ENCODE measurements at places on chromosomes 4 and X.

DNA sequence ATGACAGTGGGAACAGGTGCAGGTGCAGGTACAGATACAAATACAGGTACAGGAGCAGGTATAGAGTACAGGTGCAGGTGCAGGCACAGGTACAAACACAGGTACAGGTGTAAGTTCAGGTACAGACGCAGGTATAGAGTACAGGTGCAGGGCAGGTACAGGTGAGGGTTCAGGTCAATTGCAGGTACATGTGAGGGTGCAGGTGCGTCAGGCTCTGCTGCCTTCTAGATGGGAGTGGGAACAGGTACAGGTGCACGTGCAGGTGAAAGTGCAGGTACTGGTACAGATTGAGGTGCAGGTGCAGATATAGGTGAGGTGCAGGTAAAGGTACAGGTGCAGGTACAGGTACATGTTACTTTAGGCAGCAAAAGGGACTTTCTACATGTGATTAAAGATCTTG lies 85.7 kb downstream of the CRLF2 start:
- no peak for DNase-seq

DNA sequence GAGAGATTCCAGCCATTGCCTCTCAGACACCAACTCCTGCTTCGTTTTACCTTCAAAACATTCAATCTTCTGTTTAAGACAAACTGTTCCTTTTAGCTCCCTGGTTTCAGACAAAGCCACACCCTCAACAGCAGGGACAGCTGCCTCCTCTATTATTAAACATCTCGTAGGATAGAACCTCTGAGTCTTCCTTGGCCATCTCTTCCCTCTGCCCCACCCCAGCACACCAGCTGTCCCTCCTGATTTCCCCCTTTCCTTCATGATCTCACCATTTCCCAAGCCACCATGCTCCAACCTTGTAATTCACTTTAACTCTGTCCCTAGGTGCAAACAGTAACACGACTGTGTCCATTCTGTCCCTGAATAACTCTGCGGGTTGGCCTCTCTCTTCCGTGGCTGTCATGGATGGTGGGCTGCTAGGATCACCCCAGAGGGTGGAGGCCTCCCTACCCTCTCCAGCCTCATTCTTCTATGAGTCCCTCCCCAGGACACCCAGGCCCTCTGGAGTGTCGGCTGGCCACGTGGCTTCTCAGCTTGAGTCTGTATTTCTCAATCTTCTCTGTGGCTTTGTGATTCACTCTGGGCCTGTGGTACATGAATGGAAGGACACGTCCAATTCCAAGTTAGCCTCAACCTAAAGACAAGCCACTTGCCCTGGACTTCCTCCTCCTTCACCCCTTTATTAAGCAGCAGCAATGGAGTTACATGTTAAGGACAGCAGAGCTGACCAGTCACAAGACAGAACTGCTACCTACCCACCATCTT lies 349.9 kb downstream of the FBXW7 start:
- DNase-seq = no peak

GRCh38 chr4:95541889-95542607 lies 6.7 kb downstream of the UNC5C start:
- DNase-seq = peak; percentile 49

GRCh38 chr4:124943938-124944337 lies 231.4 kb upstream of the ANKRD50 start:
- DNase-seq = no peak

DNA sequence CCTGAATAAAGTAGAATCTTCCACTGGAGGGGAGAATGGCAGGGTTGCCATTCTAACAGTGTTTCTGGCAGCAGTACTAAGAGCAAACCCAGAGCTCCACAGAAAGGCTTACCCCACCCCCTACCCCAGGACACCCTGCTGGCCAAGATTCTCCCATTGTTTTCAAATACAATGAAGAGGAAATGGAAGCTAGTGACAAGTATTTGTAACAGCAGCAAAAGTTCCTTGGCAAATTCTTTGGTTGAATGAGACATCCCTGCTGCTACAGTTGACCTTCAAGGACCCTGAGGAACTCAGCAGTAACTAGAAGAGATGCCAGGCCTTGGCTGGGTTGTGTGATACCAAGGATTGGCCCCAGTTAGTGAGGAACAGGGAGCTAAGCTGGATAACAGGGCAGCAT lies 124.2 kb upstream of the DGKK start:
- DNase-seq = no peak

DNA sequence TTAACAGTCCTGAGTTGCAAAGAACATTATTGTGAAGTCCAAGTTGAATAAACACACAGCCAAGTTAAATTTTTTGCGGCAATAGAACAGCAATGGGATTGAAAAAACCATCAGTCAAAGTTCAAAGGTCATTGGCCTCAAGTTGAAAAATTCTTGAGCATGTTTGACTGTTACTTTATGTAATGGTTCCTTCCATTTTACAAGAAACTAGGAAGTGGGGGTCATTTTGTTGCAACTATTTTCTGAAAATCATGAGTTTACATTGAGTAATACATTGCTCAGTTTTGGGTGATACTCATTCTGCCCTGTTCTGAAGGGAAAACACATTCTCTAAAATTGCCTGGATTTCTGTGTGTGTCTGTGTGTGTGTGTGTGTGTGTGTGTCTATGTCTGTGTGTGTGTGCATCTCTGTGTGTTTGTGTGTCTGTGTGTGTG lies 5.2 kb upstream of the IRF2 start:
- peak; percentile 17 for DNase-seq

GRCh38 chr4:40395908-40396793 lies 61.0 kb downstream of the CHRNA9 start:
- DNase-seq = no peak

- DNase-seq = no peak
Measured at GRCh38 chr4:138804711-138805110, 210.9 kb upstream of the NOCT start.

- no peak for DNase-seq
Measured at GRCh38 chr4:22312113-22312512, 203.8 kb downstream of the ADGRA3 start.

DNA sequence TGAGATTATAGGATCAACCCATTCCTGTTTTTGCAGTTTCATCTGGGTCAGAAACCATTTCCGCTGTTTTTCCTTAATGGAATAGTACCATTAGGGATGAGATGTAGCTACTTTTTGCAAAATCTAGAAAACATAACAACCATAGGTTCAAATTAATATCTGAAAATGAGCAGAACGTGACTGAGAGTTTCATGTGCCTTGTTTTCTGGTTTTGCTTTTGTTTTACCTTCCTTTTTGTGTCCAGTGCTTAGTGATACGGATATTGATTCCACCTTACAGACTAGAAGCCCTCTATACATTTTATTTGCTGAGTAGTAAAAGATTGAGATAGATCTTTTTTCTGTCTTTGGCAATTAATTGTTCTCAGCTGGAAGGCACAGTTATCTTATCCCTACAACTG lies 46.5 kb downstream of the SNX25 start:
- no peak for DNase-seq

DNA sequence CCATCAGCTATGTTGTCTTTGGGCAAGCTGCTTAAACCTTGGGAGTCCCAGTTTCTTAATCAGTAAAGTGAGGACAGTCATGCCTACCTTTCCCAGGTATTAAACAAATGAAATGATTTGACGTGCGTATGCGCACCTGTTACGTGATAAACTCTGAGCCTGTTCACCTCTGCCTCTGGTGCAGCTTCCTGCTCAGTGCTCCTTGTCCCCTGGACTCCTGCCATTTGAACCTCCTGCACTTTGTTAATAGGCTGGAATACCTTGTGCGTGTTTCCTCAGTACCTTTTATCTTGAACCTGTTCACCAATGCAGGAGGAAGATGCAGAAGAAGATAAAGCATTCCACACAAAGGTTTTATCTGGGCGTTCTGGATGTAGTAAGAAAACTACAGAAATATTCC lies 211.9 kb downstream of the CEP135 start:
- DNase-seq = no peak

DNA sequence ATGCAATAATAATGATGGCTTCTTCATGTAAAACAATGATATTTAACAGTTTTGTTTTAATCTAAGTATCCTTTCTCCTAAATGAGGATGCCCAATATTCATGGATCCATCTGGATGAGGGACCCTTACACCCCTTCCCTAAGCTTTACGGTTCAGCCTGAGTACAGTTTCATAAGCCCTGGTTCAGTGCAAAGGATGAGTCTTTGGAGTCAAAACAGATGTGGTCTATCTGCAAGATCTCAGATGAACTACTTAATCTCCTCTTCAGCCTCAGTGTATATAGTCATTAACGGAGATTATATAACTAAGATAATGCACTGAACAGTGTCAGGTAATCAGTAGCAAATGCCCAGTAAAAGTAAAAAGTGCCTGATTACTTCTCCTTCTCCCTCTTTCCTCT lies 22.1 kb downstream of the ANXA5 start:
- no peak for DNase-seq

DNA sequence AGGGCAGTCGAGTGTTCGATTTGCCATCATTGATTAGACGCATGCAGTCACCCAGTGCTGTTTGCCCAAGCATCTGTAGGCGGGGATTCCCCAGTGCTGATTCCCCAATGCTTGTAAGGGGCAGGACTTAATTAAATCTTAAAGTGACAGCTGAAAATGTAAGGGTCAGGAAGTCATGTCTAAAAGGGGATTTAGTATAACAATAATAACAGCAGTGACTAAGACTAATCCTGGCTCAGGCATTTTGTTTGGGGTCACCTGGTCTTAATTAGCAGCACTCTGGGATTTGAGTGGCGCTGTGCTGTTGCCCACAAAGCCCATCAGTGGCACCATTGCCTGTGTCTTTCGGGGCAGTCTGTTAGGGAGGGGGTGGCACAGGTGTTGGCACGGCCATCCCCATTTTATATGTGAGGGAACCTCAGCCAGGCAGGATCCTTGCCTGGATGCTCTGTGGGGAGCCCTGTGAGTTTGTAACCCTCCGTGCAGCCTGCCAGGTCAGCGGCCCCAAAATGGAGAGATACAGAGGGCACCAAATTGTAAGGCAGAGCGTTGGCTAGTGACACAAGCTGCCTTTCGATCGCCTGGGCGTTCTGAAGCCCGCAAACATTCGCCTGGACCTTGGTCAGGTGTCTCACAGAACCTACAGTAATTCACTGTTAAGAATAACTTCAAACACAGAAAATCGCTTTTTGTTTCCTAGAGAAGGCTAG lies 146.7 kb downstream of the TBL1X start:
- DNase-seq = no peak

GRCh38 chr4:150411520-150411919 lies 170.4 kb upstream of the MAB21L2 start:
- no peak for DNase-seq

- no peak for DNase-seq
Measured at GRCh38 chrX:17882680-17883079, 21.6 kb upstream of the RAI2 start.

DNA sequence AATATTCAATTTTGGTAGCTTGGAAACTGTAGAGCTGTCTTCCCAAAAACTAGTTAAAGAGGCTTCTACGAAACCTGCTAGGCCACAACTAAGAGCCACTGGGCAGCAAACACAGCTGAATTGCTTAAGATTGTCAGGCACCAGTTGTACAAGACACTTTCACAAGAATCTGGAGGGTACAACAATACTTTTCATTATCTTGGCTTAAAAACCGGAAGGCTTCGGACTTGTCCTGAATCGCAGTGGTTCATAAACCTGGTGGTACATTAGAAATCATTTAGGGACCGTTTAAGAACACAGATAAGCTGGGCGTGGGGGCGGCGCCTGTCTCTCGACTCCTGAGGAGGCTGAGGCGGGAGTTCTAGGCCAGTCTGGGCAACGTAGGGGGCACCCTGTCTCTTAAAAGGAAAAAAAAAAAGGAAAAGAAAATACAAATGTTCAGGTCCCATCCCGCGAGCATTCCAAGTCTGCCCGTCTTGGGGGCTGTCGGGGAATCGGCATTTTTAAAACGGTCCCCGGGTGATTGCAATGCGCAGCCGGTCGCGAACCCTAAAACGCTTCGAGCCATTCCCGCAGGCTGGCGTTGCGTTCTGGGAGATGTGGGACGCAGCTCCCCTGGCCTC lies 763 bp downstream of the PYURF start:
- DNase-seq = peak; percentile 67

- no peak for DNase-seq
Measured at GRCh38 chr4:188037003-188037713, 41.6 kb downstream of the ZFP42 start.

DNA sequence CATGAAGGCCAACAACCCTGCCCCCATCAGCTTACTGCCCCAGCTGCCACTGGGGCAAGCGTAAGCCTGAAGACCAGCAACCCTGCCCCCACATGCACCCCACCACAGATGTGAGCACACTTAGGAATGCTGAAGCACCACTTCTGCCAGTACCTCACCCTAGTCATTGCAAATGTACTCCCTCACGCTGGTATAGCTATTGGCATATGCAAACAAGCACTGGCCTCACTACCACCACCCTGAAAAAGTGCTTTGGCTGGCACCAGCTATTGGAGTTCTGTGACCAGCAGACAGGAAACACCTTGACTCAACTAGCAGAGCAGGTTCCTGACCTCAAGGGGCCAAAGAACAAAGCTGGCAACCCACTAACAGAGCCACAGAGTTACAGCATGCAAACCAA lies 534.4 kb upstream of the POU3F4 start:
- DNase-seq = peak; percentile 5

DNA sequence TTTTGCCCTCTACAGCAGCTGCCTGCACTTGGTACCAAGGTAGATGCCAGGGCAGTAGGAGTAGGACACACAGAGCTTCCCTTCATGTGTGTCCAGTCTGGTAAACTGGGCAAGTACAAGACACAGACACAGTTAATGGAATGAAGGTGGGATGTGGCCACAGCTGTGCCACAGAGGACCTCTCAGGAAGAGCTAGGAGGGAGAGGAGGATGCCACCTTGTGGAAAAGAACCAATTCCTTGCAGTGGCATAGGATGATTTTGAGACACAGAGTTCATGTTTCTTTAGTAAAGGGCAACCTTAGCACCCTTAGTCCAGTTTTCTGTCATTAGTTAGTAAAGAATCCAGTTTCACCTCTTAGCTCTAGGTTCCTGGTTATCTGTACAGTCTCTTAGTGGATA lies 36.3 kb upstream of the TBC1D14 start:
- no peak for DNase-seq

GRCh38 chrX:21457718-21458117 lies 83.5 kb downstream of the CNKSR2 start:
- no peak for DNase-seq

DNA sequence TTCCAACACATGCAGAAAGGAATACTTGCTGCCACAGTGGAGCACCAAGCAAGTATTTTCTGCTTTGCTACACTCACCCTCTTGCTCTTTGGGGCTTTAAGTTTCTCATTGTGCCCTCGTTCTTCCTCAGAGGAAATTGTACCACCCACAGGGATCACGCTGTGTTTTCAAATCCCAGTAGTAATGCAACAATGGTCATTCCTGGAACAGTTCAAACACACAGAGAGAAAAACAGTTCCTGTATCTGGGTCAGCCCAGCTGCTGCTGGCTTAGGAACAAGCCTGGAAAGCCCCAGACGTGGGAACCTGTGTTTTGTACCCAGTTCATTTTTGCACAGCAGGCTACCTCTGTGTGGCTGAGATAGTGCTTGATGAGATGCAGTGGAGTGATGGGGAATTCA lies 907.8 kb downstream of the STPG2 start:
- no peak for DNase-seq

GRCh38 chr4:2096073-2096609 lies 37.0 kb downstream of the NAT8L start:
- no peak for DNase-seq

GRCh38 chr4:173187732-173188131 lies 19.1 kb downstream of the GALNT7 start:
- no peak for DNase-seq
